Activated CD4-positive, alpha-beta T cell treated with anti-CD3 and anti-CD28 coated beads, Interleukin-2, amount 50 U/mL, for 48 hours (primary cell): ENCODE measurements at places on chromosomes 5 and 9.

GRCh38 chr5:59773294-59773693, 120.2 kb downstream of the PDE4D start:
- no peak for DNase-seq

GRCh38 chr5:150612905-150613670, 27.4 kb upstream of the SYNPO start:
- no peak for DNase-seq

DNA sequence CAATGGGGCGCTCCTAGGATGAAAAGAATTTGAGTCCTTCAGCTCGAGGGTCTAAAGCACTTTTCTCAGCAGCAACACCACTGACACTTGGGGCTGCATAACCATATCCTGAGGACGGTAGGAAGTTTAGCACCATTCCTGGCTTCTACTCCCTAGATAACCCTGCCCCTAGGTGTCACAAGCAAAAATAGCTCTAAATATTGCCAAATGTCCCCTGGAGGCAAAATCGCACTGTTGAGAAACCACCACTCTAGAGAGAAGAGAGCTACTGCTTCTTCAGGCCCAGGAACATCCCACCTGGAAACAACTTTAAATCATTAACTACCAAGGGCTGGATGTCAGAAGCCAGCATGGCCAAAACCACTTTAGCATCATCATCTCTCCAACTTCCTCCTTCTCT, 29.8 kb downstream of the MYO10 start:
- DNase-seq = no peak

GRCh38 chr5:138809391-138809790, 56.2 kb downstream of the CTNNA1 start:
- no peak for DNase-seq

DNA sequence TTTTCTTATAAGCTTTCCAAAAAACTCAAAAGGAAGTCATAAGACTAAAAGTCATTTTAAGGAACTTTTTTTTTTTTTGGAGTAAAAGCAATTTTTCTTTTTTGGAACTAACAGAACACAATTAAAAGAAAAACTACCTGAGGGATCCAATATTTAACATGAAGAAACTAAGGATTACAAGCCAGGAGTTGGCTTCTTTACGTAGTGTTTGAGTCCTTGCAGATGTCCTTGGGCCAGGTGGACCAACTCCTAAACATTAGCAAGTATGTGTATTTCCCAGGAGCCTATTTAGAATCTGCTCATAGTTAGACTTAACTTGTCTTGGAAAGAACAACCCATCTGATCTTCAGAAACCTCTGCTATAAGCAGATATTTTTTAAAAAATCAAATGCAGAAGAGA, 154.1 kb upstream of the EFNA5 start:
- no peak for DNase-seq

DNA sequence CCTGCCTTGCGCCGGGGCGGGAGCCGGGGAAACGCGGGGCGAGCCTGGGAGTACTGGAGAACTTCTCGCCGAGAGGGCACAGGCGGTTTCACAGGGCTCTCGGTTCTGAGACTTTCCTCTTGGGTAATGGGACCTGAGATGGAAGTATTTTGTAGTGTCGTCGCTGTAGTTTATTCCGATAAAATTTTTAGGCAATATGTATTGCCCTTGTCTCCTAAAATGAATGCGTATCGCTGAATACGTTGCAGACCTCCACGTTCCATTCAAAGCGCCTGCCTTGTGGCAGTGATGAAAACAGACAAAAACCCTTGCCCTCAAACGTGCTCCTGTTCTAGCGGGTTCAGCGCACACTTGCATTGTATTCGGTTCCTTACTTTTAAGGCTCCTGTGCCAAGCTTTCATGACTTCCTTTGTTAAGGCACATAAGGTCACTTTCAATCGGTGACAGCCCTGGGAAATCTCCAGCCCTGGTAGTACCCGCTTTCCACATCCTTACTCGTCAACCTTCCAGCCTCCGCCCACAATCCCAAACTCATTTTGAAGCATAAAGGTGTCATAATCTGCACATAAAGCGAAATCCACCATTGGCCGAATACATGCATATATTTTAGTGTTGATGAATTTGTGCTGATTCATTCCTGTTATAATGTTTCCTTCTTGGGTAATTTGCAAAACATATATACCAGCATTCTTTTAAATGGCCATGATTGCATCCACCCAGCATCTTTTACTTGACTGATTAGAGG, 694 bp downstream of the RMI1 start:
- peak; percentile 43 for DNase-seq

DNA sequence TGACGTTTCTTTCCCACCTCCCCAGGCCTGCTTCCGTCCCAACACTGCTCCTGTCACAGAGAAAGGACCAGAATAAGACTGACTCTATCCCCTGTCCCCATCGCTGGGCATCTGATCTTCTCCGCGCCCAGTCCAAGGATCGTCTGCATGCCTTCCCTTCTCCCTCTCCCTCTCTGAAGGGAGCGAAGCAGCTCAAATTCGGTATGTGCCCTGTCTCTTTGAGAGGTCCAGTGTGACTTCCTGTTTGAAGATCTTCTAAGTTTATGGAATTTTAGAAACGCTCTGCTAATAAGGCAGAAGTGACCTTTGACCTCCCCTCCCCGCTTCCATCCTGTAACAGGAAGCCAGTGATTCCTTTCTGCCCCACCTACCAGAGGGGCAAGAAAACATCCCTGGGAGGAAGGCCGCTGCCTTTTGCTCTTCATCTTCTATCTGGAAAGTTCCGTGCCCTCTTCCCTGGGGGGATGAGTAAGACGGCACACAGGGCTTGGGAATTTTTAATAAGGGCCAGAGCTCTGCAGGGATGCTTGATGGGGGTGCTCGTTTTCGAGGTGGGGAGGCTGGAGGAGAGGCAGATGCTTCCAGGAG, 40.7 kb upstream of the RNU6ATAC start:
- DNase-seq = no peak

- no peak for DNase-seq
Measured at GRCh38 chr5:5309645-5310044, 112.8 kb upstream of the ICE1 start.
